ENCODE measurements at places on chromosomes 13 and 19.
A peak's percentile ranks its signal among the peaks of the same experiment; 100 is the strongest.

- DNase-seq, result no peak
Measured at GRCh38 chr13:50548586-50548985, 294.9 kb downstream of the DLEU7 start.

GRCh38 chr13:73708393-73708985 is 425.7 kb downstream of the KLF12 start:
- DNase-seq, result peak; percentile 28

GRCh38 chr19:41799444-41800000 is 3.1 kb downstream of the CEACAM3 start:
- no peak for DNase-seq

GRCh38 chr19:14556662-14557188 is 15.1 kb downstream of the NDUFB7 start:
- peak; percentile 41 for DNase-seq

DNA sequence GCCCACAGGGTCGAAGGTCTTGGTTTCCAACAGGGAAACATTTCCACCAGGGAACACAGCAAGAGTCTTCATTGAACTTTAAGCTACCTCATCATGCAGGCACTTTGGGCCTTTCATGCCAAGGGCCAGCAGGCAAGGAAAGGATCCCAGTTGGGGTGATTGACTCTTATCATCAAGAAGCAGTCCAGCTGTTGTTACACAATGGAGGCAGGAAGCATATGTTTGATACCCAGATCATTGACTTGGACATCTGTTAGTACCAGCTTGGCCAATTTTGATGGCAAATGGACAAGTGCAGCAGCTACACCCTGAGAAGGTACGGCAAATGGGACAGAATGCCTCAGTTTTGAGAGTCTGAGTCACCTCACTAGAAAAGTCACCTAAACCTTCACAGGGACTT is 10.9 kb upstream of the RCBTB1 start:
- no peak for DNase-seq

- DNase-seq, result no peak
Measured at GRCh38 chr13:49246850-49247642, 679 bp upstream of the CDADC1 start.

DNA sequence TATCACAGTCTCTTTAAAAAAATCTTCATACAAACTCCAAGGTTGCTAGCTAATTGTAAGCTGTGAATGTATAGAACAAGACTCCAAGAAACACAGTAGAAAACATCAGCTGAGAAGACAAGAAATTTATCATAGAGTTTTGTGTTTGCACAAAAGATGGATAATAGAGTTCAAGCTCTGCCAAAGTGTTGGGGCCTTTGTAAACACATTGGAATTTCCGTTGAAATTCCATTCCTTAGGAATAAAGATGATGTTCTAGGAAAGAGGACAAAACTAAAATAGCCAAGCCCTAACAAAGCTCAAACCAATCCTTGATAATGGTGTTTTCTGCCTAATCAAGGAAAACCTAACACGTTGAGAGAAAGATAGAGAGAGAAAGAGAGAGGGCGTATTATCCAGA is 20.6 kb downstream of the LRRC63 start:
- no peak for DNase-seq

GRCh38 chr19:16473875-16474392 is 2.2 kb upstream of the EPS15L1 start:
- DNase-seq, result no peak

DNA sequence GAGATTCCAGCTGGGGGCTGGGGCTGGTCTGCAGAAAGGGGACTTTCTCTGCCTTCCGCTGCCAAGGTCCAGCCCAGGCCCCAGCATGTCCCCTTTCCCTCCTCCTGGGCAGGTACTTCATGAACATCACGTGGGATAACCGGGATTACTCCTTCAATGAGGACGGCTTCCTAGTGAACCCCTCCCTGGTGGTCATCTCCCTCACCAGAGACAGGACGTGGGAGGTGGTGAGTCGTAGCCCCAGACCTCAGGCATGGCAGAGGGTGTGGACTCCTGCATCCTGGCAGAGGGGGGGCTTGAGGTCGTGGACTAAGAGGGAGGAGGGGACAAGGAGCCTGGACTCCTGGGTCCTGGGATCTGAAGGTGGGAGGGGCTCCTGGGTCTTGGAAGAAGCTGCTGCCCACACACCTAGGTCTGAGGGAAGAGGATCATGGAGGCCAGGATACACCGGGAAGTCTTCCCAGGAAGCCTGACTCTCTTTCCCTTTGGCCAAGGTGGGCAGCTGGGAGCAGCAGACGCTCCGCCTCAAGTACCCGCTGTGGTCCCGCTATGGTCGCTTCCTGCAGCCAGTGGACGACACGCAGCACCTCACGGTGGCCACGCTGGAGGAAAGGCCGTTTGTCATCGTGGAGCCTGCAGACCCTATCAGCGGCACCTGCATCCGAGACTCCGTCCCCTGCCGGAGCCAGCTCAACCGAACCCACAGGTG is 20.6 kb downstream of the GRIN2D start:
- no peak for DNase-seq

DNA sequence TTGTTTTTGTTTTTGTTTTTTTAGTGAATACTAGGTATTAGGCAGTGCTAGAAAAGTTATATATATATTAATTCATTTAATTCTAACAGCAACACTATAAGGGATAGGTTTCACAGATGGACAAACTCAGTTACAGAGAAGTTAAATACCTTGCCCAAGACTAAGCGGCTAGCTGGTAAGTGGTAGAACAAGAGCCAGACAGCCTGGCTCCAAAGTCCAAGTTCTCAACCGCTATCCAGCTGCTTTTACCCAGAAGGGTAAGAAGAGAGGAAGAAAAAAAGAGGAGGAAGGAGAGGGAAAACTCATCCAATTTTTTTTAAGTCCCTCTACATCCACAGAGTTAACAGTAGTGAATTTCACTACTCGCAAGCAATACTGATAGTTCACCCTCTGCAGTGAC is 217.0 kb downstream of the SPRY2 start:
- no peak for DNase-seq

DNA sequence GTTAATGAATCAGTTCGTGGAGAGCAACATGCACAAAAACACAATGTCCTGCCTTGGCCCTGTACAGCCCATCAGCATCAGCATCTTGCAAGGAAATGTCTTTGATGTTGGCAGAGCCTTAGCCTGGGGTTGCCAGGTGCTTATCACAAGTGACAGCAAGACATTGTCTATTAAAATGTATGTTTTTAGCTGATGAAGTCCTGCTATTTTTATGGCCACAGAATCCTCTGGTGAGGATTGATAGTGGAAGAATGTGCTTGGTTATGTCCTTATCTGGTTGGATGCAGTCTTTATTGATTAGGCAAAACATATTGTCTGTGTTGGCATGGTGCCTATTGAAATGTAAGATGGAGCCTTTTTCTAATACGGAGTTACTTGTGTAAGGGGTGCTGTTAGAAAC is 1427.0 kb upstream of the MIR17HG start:
- no peak for DNase-seq

DNA sequence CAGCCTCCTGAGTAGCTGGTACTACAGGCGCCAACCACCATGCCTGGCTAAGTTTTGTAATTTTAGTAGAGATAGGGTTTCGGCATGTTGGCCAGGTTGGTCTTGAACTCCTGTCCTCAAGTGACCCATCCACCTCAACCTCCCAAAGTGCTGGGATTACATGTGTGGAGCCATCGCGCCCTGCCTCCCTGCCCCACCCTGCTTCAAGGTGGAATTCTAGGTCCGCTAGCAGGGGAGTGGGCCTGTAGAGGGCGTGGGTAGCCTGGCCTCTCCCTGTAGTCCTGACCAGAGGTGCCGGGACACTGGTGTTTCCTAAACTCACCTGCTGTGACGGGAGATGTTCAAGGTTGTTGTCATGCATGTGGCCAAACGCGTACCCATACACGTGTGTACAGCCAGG is 398 bp downstream of the SLC25A41 start:
- DNase-seq, result no peak

GRCh38 chr13:45704854-45705695 is 3.0 kb downstream of the CBY2 start:
- DNase-seq, result no peak

GRCh38 chr13:110254151-110254679 is 52.7 kb downstream of the COL4A1 start:
- DNase-seq, result no peak

GRCh38 chr13:40626977-40627376 is 39.5 kb downstream of the FOXO1 start:
- DNase-seq, result no peak

DNA sequence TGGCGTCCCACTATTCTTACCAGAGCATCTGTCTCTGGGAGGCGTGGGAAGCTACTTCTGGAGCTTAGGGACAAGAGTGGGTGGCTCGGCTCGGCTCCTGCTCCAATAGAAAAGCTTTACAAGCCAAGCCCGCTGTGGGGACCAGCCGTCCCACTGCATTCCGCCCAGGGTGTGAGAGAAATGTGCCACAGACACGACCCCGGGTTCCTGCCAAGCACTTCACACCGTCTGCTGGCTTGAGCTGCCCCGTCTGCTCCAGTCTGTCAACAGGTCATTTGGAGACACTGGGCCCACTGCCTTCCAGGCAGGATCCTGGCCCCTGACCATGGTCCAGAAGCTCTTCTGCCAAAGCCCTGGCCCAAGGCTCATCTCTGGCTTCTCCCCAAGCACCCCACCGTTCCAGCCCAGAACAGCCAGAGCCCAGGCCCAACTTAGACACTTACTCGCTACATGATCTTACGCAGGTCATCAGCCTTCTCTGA is 6.5 kb upstream of the FKRP start:
- peak; percentile 40 for DNase-seq

DNA sequence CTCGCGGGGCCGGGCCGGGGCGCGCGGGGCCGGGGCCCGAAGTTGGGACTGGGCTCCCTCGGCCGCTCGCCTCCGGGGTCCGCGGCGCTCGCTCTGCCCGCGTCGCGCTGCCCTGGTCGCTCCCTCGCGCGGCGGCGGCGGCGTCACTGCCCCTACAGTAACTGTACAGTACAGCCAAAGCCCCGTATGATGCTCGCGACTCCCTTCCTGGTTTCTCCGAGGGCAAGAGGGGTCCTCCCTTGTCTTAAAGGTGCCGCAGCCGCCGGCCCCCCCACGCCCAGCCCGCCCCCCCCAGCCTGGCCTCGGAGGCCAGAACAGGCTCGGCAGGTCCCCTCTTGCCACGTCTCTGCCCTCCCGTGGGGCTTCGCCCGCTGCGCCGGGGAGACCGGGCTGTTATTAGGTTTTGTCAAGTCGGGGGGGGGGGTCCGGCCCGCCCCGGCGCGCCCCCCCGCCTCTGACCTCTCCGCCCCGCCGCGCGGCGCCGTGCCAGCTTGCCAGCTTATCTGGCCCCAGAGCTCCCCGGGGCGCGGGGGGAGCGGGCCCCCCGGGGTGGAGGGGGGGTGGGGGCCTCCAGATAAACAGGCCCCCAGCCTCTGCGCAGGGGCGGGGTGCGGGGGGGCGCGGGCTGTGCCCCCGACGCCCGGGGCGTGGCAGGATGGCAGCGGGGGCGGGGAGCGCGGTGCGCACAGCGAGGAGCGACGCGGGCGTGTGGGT is at the start of gene ZBTB7A:
Gene ZBTB7A (minus strand): TSS at position 218 of the 714 bp plus-strand sequence. CDS start 11,667 bp downstream, outside the sequence.
- peak; percentile 85 for DNase-seq

- DNase-seq, result no peak
Measured at GRCh38 chr19:3573162-3573857, 566 bp downstream of the HMG20B start.

DNA sequence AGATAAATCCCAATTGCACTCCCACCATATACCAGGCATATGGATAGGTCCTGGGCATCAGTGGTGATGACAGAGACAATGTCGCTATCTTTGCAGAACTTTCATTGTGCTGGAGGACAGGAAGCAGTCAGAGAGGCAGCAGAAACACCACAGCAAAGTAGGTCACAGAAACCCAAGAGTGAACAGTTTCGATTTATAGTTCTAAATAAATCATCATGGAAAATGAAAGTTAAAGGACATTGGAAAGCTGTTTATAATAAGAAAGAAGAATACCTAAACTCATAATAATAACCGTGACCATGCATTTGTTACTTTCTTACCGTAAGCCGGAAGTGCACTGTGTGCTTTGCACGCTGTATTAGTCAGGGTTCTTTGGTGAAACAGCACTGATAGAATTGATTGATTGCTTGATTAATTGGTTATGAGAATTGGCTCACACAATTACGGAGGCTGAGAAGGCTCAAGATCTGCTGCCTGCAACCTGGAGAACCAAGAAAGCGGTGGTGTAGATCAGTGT is 38.9 kb downstream of the ALOX5AP start:
- DNase-seq, result no peak

DNA sequence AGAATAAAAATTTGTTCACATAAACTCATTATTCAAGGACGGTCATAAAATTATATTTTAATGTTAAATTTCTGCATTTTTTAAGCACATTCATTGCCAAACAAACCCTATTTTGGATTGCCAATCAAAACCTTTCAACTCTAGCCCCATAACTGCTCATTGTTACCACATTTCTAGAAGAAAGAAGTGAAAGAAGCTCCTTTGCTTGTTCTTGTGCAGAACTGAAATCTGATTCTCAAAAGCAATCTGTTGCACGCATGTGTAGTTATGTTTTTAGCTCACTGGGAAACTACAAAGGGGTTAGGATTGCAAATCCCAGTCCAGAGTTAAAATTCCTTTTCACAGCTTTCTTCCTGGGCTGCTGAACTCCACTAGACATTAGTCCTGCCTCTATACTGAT is 109.5 kb upstream of the MIR17HG start:
- no peak for DNase-seq

GRCh38 chr13:25001476-25002206 is 94.3 kb upstream of the PABPC3 start:
- no peak for DNase-seq

GRCh38 chr13:77430377-77430951 is 103.6 kb upstream of the MYCBP2 start:
- no peak for DNase-seq

GRCh38 chr13:110511509-110512181 is 49.9 kb downstream of the RAB20 start:
- DNase-seq, result no peak

DNA sequence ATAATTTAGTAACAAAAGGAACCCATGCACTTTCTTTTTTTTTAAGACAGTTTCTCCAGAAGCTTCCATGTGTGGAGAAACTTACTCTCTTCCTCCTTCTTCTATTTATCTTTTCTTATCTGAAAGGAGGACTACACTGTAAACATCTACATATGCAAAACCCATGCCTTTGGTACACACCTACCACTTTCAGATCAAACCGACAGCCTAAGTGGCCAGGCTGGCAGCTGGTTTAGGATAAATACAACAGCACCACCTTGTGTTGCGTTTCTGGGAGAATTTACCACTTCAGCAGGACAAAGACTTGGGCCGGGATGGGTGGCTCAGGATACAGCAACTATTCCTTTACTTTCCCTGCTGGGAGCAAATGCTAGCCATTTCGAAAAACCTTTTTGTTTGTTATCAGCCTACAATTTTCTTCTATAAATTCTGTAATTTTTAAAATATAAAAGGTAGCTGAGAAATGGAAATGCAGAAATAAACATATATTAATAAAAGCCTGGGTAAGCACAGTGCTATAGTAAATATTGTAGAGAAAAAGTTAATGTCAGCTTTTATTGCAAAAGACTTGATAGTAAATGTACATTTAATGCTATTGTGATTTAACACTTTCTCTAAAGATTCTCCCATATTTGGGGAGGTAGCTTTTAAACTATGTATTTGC is 94.0 kb upstream of the RFC3 start:
- peak; percentile 73 for DNase-seq

GRCh38 chr19:10112895-10113591 is 1.6 kb downstream of the P2RY11 start:
- peak; percentile 79 for DNase-seq

All from ovary (tissue), 10 donors.